ENCODE measurements at places on chromosomes 3 and 15.

GRCh38 chr3:156465194-156465593 is 89.7 kb downstream of the SSR3 start:
- no peak for DNase-seq

- DNase-seq, result no peak
These were observed 2.9 kb downstream of the SHOX2 start for GRCh38 chr3:158103081-158103886.

DNA sequence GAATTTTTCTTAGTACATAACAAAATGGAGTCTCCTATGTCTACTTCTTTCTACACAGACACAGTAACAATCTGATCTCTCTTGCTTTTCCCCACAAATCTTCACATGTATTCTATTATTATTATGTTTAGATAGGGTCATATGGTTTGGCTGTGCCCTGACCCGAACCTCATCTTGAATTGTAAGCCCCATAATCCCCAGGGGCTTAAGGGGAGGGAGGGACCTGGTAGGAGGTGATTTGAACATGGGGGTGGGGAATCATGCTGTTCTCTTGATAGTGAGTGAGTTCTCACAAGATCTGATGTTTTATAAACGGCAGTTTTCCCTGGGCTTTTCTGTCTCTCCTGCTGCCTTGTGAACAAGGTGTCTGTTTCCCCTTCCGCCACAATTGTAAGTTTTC is 86.7 kb upstream of the SELENOK start:
- no peak for DNase-seq

GRCh38 chr3:115204475-115204874 is 57.4 kb upstream of the ZBTB20 start:
- DNase-seq, result no peak

DNA sequence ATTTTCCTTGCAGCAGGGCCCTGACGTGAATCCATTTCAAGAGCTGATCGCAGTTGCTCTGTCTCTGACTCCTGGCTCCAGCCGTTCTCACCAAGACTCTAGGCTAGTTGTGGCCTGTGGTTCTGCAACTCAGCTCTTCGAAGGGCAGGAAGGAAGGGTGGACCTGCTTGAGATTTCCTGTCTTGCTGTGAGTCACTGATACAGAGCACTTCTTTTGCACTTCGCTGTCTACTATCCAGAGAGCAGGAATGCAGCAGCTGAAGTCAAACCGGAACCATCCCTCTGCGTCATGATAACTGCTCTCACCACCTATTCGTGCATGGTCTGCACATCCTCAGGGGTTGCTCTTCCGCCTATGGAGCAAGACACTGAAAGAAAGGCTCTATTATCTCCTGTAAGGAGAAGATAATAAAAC is 59.7 kb downstream of the RAP2B start:
- DNase-seq, result peak; percentile 54

GRCh38 chr3:101938262-101938847 is 89.0 kb downstream of the NFKBIZ start:
- DNase-seq, result no peak

GRCh38 chr15:60326824-60327654 is 70.7 kb downstream of the ANXA2 start:
- DNase-seq, result no peak

DNA sequence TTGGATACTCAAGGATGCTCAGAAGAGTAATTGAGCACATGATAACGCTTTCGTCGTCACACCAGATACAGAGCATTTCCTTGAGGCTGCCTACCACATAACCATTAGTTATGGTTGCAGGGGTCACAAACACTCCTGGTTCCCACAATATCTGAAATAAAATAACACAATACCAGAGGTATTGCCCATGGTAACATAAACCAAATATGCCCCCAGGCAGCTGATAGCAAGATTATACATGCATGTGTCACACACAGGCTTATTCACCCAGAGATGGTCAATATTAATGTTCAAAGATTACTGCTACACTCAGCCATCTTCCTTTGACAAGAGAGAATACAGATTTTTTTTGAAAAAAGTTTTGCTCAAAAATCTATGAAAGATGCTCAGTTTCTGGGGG is 7.3 kb downstream of the RPL39L start:
- no peak for DNase-seq

DNA sequence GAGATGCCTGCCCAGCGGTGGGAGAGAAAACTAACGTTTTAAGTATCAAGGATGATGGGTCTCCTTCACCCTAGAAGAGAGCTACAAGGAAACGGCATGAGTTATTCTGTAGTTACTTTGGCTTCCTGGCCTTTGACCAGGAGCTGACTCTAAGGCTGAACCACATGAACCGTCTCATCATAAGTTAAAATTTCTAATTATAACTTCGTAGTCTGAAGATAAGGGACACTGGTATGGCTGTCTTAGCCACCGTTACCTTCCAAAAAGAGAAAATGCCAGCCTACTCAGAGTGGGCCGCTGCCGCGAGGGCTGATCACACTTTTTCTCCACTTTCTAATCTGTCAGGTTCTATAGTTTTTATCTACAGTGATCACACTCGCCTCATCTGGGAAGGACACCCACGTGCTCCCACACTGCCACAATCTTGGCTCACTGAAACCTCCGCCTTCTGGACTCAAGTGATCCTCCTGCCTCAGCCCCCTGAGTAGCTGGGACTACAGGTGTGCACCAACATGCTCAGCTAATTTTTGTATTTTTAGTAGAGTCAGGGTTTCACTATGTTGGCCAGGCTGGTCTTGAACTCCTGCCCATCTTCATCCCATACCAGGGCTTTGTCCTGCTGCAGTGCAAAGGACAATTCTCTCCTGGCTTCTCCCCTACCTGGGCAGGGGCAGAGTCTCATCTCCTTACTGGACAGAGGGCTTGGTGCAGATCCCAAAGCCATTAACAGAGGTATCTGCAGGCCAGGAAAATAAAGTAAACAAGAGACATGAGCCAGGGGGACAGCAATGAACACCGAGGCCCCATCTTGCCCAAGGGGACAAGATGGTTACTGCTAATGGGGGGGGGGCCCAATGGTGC is 73.4 kb downstream of the RFTN1 start:
- DNase-seq, result no peak

DNA sequence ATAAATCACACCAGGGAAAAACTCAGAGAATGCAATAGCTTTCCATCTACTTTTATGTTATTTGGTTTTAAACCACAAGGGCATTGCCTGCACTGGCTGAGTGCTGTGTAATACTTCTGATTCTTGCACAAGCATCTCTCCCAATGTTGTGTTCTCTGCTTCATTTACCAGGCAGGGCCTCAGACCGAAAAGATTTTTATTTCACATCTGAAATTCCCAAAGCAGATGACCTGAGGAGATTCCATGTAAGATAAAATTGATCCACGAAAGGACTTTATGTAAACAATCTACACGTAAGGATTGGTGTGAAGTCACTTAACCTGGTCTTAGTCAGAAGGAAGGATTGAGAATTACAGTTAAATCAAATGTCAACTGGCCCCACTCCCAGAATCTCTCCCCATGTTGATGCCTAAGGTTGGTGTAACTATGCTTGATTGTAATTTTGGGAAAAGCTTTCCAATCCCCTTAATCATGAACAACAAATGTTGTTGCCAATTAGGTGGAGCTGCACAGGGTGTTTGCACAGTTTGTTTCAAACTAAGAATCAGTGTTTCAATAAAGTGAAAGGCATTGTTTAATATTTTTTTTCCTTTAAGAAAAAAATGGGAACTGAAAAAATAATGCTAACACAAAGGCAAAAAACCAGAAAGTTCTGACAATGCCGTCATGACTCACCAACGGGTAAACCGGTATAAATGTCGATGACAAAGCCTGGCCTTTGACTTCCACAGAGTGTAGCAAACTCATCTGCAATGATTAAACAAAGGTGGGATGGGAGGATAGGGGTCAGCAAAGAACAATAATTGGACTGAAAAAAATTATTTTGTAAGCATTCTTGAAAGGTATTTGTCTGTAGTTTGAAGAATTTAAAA is 128.6 kb downstream of the DUT start:
- DNase-seq, result no peak

DNA sequence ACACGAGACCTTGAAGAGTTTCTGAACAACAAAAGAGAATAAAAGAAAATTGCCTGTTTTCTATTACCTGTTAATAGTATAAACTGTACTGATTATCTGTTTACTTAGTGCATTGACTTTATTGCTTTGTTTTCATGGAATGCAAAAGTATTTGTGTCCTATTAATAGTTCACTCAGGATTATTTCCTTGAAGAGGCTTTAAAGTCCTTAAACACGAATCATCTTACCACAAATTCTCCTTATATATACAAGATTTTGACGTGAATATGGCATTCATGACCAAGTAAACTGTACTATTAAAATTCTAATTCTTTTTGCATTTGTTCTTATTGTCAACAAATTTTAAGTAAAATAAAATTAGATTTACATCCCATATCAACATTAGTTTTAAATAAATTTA is 513.0 kb downstream of the NTRK3 start:
- DNase-seq, result no peak

GRCh38 chr3:152149832-152150231 is 118.9 kb upstream of the MBNL1 start:
- DNase-seq, result no peak

DNA sequence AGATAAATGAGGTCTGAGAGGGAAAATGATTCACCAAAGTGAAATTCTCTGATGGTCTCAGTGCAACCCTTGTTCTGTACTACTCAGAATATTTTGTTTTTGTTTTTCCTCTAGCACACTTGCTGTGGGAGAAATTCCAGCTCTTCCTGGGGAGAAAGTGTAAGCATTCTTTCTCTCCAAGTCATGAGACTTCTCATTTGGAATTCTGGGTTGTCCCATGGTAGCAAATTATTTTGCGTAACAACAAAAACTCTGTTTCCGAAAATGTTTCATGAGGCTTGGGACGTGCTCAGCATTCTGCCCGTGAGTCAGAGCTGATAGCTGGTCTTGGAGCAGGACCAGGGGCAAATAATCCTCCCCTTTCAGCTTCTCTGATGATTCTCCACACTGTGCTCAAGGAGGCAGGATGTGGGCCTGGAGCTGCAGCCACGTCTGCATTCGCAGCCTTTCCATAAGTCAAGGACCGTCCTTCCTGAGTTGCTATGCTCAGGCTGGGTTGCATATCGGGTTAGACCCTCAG is 70.3 kb downstream of the SENP2 start:
- DNase-seq, result no peak

GRCh38 chr3:13569201-13569600 is 20.3 kb downstream of the FBLN2 start:
- no peak for DNase-seq

- DNase-seq, result no peak
These were observed 497.0 kb upstream of the TBL1XR1 start for GRCh38 chr3:177694316-177694715.

GRCh38 chr3:106473576-106474475 is 605.0 kb upstream of the CBLB start:
- DNase-seq, result no peak

DNA sequence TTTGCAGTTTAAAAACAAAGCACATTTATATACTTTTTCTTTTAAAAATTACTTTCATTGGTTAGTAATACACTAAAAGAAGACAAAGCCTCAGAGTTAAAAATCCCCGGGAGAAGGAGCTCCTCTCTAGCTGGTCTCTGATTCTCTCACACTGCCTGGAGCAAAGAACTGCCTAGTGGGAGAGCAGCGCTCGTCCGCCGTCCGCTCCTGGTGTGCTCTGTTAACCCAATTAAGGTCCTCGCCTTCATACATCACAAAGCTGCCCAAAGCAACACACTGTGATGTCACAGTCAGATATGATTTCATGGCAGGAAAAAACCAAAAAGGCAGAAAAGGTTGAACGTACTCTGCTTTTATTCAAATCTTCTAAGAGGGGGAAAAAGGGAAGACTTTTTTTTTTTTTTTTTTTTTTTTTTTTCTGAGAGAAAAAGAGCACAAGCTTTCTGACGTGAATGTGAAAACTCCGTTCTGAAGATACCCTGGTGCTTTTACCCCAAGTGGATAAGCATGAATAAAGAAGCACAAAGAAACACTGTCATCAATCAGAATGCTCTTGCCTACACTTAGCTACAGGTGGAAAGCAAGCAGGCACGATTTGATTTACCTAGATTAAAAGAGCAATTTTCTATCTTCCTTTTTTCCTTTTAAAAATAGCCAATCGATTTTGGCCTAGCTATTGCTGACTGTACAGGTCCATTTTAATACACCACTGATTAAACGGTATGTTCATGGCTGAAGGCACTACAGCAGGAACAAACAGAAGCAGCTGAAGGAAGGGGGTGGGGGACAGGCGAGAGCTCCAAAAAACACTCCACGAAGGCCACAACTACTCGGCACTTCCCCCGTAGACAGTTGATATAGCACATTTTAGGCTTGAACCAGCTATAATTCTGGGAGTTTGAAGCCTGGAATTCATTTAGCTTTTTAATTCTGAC is 115.2 kb downstream of the TIGIT start:
- no peak for DNase-seq

- no peak for DNase-seq
These were observed 44.0 kb downstream of the CD200 start for GRCh38 chr3:112376992-112377391.

DNA sequence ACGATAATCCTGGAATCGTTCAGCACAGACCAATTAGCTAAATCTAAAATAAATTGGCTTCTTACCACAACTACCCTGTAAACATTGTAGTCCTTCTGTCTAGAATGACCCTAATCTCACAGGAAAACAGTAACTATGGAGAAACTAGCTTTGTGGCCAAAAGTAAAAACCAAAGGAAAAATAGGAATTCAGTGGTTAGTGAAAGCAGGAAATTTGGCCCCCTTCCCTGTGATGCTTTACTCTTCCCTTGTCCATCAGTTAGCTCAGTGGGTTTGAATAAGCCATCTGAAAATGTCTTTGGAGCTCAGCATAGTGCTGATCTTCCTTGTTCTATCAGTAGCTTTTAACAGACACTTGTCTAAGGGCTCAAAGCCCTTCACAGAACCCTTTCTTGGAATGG is 1.6 kb downstream of the NMD3 start:
- no peak for DNase-seq

DNA sequence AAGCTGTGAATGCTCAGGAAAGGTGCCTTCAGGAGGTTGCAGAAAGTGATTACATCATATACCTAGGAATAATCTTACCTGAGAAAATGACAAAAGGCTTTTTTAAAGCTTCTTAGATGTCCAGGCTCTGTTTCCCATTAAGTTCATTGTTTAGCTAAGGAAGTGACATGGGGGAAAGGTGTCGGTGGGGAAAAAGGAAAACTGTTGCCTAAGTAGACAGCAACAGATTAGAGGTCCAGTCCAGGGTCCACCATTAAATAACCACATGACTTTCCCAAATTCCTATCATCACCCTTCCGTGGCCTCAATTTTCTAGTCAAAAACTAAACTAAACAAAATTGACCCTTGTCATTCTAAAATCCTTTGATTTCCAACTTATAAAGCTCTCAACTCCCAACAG is 4.3 kb downstream of the WWTR1 start:
- no peak for DNase-seq

GRCh38 chr15:96170979-96171739 is 159.3 kb upstream of the NR2F2 start:
- no peak for DNase-seq

DNA sequence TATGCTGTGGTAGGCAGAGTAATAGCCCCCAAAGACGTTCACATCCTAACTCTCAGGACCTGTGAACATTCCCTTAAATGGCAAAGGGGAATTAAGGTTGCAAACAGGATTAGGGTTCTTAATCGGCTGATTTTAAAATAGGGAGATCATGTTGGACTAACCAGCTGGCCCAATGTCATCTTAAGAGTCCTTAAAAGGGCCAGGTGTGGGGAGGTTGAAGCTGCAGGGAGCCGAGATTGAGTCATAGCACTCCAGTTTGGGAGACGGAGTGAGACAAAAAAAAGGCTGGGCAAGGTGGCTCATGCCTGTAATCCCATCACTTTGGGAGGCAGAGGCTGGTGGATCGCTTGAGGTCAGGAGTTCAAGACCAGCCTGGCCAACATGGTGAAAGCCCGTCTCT is 1.6 kb upstream of the FLNB start:
- DNase-seq, result no peak

Measured in stimulated activated CD8-positive, alpha-beta memory T cell treated with anti-CD3 and anti-CD28 coated beads, Interleukin-15, amount 100 ng/mL, for 4 hours (primary cell).